Activated T-cell treated with anti-CD3 and anti-CD28 coated beads, Interleukin-2, amount 50 U/mL, for 48 hours (primary cell): ENCODE measurements at places on chromosomes 2 and 18.
A peak's percentile ranks its signal among the peaks of the same experiment; 100 is the strongest.

GRCh38 chr2:207503234-207503633 lies 26.5 kb upstream of the CREB1 start:
- DNase-seq, result no peak

GRCh38 chr2:117723483-117723882 lies 91.0 kb upstream of the DDX18 start:
- no peak for DNase-seq

DNA sequence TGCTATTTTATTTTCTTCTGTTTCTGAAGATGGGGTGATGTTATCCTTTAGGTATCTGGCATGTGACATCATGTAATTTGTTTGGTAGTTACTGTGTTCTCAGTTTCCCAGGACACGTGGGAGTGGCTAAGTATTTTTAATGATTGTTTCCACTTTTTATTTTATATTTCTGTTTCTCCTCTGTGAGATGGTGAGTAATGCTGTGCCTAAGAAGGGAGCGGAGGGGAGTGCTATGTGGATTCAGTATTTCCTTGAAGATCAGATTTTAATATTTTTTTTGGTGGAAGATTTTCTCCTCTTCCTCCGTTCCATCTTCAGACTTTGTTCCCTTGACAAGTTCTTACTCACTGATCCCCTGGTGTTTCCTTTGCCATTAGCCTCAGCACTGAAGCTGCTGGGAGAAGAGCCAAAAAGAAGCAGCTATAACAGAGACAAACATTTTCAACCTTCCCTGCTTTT lies 180.0 kb upstream of the MMADHC start:
- no peak for DNase-seq

- DNase-seq, result no peak
These were observed 25.2 kb downstream of the PDIA6 start for GRCh38 chr2:10787176-10787968.

- no peak for DNase-seq
These were observed 34.7 kb downstream of the UNC80 start for GRCh38 chr2:209806318-209806717.

- no peak for DNase-seq
These were observed 16.9 kb upstream of the VWA3B start for GRCh38 chr2:98070081-98070480.

GRCh38 chr18:78768221-78768620 lies 211.4 kb upstream of the SALL3 start:
- no peak for DNase-seq

DNA sequence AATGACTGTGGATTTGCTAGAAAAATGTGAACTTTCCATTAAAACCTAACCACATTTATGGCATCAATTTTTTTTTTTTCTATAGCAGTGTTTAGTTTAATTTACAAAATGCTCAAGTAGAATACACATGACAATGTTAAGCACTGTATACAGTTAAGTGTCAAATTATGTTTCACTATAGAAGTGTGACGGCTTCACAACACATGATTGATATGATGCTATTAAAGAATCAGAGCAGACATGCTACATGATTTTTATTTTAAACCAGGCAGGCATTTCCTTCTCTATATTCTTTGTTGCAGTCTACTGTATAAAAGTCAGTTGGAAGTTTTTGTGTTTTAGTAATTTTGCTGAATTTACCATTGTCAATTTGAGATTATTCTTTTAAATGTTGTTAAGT lies 43.6 kb downstream of the PROKR1 start:
- DNase-seq, result no peak

GRCh38 chr2:179422037-179422643 lies 157.5 kb upstream of the SESTD1 start:
- DNase-seq, result peak; percentile 60

DNA sequence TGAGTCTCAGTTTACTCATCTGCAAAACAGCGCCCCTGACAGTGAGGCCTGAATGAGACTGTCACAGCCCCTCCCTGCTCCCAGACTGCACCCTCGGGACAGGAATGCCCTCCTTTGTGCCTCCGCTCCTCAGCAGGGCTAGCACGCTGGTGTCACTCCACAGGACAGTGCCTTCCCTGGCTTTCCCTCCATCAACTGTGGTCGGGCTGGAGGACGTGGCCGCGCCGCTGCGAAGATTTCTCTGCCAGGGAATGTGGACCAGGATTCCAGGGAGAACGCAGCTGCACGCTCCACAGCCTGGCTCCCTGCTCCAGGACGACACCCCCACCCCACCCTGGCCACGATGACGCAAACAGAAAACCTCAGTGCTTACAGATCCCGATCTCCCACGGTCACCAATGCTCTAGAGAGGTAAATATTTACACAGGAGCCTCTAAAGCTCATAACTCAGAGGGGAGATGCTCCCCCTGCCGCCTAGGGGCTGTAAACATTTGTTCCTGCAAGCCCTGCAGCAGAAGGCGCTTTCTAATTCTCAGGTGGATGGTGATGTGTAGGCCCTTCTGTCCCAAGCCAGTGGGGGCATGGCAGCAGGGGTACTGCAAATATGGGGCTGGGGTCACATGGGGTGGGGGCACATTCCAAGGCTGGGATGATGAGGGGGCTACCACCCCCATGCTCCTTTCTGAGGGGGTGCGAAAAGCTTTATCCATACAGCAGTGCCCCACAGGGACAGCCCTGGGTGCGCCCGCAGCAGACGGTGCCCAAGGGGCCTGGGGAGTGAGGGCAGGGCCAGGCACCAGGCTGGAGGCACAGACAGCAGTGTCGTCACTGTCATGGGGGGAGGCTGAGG lies 12.4 kb downstream of the HS6ST1 start:
- no peak for DNase-seq

DNA sequence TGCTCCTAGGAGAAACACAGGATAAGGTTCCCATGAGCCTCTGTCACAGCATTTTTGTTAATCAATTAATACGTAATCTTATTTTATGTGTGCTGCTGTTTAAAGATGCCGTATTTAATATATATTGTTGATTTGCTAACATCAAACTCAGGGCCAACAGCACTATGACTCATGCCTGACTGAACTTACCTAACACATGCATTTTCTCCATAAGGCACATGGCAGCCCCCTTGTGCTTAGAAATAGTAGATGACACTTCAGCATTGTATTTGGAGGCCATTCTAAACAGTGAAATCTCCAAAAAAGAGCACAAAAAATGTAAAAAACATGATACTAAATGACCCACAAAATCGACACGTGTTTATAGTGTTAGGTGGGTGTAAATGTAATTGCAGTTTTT lies 314.8 kb downstream of the MYCN start:
- no peak for DNase-seq

DNA sequence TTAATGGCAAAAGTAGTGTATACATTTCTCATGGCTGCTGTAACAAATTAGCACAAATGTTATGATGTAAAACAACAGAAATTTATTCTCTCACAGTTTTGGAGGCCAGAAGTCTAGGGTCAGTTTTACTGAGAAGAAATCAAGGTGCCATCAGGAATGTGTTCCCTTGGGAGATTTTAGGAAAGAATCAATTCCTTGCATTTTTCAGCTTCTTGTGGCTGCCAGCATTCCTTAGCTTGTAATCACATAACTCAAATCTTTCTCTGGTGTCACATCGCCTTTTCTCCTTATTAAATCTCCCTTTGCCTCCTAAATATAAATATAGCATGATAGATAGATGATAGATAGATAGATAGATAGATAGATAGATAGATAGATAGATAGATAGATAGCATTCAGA lies 307.0 kb upstream of the REG3G start:
- DNase-seq, result no peak

GRCh38 chr2:20448977-20449306 lies 2.1 kb downstream of the RHOB start:
- DNase-seq, result no peak

DNA sequence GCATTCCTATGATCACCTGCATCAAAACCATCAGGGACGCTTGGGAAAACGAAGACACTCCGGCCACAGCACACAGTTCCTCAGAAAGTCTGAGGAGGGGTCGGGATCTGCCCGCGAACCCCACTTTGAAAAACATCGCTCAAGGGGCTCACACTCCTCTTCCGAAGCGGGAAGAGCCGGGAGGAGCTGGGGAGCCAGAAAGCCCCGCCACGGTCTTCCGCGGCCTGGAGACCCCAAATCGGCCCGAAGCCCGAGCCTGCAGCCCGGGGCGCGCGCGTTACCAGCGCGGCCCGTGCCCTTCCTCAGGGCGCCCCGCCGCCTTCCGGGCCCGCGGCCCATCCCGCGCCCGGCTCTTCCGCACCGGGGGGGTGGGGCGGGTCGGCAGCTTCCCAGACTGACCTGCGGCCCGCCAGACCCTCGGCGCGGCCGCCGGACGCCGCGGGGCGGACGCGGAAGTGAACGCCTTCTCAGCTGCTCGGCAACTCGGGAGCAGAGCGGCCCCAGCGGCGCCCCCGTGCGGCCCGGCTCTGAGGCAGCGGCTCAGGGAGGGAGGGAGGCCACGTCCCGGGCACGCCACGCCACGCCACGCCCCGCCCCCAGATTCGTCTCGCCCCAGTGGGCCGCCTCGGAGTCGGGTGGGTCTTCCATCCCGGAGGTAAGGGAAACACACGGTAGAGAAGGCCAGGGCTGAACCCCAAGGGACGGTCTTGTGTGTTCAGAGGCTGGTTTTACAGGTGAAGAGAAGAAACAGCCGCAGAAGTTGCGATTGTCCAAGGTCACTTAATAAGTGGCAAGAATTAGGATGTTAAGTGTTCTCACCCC lies at the start of gene KCTD18:
TSS of gene KCTD18 (minus strand) at position 457 of the 822 bp plus-strand sequence. CDS start 3,052 bp downstream, outside the sequence.
- peak; percentile 94 for DNase-seq

- no peak for DNase-seq
These were observed 188.1 kb downstream of the FMNL2 start for GRCh38 chr2:152523091-152523490.

GRCh38 chr2:39593439-39594393 lies 72.0 kb upstream of the TMEM178A start:
- no peak for DNase-seq
